ENCODE measurements at places on chromosomes 6 and 20. TPM values are rescaled to one million over a fixed set of nuclear protein-coding genes. Genes with fewer than 3 reads are reported as not detected.

GRCh38 chr6:35152067-35152707 is 11.0 kb upstream of the TCP11 start:
- DNase-seq: peak; percentile 49

- no peak for DNase-seq
Observed at GRCh38 chr6:56833873-56834272, 121.0 kb upstream of the BEND6 start.

DDX39B gene
- total RNA-seq: 294 TPM

OOEP gene
- total RNA-seq: not detected

DNA sequence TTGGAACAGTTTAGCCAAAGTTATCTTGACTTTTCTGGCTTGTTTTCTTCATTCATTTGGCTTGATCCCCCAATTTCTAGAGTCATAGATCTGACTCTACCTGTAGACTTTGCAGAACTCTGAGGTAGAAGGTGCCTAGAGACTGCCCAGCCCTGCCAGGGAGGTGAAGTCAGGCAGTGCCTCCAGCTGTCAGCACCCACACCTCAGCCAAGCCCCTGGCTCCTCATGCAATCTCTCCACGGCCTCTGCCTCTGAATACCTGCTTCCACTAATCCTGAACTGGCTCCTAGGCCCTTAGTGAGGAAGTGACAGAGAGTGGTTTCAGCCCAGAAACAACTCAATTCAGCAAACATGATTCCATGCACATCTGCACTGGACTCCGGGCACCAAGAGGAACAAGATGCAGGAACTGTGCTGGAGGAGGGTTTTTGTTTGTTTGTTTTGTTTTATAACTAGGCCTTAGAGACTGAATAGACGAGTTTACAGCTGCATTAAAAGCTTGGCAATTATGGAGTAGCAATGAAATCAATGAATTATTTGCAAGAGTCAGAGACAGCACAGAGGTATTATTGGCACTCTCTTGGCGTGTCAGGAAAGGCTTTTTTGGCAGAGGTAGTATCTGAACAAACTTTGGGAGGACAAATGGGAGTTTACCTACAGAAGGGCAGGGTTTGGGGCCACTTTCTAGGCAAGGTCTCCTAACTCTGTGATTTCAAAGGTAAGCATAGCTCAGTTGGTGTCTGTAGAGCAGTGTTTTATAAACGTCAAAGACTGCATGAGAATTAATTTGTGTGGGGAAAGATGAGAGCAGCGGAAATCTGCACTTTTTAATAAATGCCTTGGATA is 25.2 kb downstream of the TGM3 start:
- no peak for DNase-seq

- no peak for DNase-seq
Observed at GRCh38 chr6:130128326-130128725, 94.4 kb downstream of the SAMD3 start.

DNA sequence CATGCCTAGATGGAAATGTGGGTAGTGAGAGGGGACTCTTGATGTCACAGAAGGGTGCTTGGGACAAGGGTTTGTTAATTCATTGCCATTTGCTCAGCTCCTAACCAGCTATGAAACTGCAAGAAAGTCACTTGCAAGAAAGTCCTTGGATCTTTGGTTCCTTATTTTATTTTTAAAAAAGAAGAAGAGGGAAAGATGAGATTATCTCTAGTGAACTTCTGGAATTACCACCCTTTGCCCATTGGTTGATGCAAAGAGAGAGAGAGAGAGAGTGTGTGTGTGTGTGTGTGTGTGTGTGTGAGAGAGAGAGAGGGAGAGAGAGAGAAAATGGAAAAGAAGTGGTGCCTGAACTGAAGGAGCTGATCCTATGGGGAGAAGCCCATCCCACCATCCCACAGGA is 4.6 kb upstream of the SFT2D1 start:
- DNase-seq: no peak

GRCh38 chr6:163764565-163764964 is 350.0 kb downstream of the QKI start:
- no peak for DNase-seq

SOX18 gene
- 0.60 TPM for total RNA-seq

DNA sequence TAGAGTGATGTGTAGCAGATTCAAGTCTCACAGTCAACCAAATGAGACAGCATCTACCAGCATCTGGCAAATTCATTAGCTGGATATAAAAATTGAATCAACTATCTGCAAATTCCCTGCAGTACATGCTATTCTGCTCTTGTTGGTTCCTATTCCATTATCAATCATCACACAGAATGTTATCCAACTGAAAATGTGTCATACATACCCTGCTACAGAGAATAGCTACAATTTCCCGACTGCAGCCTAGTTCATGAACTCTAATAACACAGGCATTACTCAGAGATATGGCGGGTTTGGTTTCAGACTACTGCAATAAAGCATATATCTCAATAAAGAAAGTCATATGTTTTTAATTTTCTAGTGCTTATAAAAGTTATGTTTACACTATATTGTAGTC is 78.4 kb downstream of the AHI1 start:
- DNase-seq: peak; percentile 81

GRCh38 chr6:160333101-160333500 is 15.1 kb upstream of the SLC22A3 start:
- DNase-seq: no peak

- DNase-seq: peak; percentile 85
Observed at GRCh38 chr20:8527998-8528723, 396.1 kb downstream of the PLCB1 start.

TMEM200A gene
- total RNA-seq: 14.9 TPM

DNA sequence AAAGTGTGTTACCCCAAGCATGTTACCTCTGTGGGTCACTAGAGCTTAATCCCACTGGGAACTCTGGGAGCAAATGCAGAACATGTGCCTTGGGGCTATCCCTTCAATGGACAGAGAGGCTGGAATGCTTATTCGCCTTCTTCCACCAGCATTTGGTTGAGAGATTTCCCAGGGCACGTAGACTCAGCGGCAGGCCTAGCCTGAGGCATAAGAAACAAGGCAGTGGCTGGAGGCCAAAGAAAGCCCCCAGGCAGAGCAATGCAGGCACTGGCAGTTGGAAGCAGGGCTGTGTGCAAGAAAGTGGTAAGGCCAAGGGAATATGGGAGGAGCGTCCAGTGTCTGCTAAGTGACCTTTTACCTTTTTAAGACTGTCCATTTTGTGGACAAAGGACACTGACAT is 114.0 kb upstream of the FLRT3 start:
- no peak for DNase-seq

GRCh38 chr6:27770724-27771123 is 141.5 kb downstream of the OR2B2 start:
- DNase-seq: no peak

DNA sequence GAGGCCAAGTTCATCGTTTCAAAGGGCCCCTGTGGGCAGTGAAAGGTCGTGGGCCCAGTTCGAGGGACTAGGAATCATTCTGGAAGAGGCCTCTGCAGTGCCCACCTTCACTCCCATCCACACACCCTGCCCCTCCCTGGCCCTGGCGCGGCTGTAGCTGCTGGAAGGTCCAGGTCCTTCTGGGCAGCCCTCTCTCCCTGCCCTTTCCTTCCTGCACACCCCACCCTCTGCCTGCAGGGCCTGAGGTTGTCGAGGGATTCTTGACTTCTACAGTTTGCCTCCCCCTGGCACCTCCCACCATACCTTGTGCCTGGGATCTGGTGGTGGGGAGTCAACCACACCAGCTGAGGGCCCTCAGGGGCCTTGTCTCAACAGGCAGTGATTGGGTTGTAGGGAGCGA is 4.5 kb upstream of the MYT1 start:
- no peak for DNase-seq

DNA sequence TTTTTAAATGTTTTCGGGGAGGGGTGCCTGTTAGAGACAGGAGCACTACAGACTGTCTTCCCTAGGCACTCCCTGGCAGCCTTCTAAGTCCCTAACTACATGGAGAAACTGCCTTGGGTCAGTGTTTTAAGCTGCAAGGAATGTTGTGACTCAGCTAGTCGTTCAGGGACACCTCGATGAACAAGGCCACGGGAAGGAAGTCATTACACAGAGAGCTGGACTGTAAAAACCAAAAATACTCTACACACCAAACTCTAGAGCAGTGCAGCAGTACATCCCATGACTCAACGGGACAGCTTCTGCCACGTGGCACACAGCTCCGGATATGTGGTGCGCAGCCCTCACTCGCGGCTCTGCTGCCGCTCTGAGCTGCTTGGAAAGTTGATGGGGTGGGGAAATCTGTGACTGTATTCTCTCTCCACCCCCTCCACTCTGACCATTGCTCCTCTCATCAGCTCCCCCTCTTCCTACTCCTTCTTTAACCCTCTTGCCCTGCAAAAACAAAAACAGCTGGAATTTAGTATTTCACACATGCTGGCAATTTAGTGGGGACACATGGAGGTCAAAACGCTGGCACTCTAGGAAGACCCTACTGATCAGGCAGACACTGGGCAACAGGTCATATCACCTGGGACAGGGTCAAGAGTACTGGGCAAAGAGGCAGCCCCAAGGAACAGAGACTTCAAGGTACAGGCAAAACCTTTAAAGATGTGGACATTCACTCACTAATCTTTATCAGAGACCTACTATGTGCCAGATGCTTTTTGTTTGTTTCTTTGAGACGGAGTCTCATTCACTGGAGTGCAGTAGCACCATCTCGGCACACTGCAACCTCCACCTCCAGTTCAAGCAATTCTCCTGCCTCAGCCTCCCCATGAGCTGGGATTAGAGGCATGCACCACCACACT is 10.9 kb upstream of the LPIN3 start:
- DNase-seq: peak; percentile 98

GRCh38 chr20:40956542-40957264 is 71.9 kb upstream of the TOP1 start:
- DNase-seq: no peak

DNA sequence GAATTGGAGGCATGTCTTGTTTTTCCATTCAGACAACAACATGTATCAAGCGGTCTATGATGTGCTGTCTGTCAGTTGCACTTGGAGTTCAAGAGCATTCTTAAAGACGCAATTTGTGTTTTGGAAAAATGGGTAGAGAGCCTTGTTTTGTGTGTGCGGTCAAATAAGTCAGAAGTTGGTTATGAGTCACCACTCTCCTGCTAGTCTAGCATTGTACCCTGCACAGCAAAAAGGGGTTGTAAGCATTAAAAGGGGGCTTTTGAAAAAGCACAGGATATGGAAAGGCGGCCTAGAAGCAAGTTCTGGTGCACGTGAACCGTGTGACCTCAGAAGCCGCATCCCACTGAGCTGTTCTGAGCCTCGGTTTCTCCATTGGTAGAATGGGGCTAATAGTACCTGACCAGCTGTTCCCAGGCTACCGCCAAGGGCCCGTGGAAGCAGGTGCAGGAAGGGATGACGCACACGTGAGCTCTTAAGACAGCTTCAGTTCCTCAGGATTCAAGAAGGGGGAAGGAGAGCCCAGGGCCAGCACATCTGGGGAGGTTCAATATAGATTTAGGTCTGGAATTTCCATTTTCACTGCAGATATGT is 61.6 kb upstream of the SNX9 start:
- peak; percentile 89 for DNase-seq

MYLK2 gene
- total RNA-seq: 3.1 TPM

C2 gene
- 0.20 TPM for total RNA-seq

OR2J3 gene
- not detected for total RNA-seq

ZNF165 gene
- total RNA-seq: 0.48 TPM

DNA sequence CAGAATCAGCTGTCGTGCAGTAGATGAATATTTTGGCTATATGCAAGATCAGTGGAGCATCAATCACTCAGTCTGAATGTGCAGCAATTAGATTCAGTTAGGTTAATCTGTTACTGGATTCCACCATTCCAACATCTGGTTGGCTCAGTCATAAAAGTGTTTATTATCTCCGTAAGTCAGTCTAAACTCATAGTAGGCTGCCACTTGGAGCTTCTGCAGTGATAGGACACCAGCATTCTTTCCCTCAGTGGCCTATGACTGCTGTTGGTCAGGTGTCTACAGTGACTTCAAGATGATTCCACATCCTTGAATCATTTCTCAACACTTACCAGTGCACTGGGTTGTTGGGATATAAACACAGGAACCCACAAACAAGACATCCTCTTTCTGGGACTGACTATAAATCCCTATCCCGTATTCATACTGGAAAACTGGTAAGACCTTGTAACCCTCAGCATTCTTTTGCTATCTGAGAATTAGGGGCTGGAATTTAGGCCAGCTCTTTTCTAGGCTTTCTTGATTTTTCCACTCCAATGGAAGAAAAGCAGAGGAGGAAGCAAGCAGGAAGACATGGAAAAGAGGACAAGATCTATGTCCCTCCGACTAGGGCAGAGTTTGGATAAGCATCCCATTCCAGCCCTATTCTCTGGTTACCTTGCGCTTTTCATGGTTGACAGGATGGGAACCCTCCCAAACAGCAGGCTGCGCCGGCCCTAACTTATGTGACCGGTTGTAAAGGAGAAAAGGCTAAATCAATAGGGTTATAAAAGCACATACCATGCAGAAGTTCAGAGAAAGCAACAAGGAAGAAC is 919.6 kb downstream of the KIF16B start:
- DNase-seq: no peak

OR2H2 gene
- not detected for total RNA-seq

DNA sequence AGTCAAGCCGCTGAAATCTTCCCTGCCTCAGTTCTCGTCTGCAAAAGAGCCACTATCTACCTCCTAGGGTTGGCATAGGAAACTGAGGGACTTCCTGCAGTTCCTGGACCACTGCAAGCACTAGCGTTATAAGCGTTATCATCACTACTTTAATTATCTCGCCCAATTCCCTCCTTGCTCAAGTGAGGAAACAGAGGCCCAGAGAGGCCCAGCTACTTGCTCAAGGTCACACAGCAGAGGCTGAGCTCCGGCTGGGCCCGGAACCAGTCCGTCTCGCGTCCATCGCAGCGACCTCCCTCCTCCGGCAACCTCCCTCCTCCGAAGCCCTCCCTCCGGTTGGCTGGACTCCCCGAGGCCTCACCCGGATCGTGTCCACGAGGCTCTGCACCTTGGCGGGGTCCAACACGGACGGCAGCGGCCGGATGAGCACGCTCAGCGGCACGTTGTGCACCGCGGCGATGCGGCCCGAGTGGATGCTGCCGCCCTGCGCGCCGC is 338 bp downstream of the SRXN1 start:
- peak; percentile 23 for DNase-seq

- no peak for DNase-seq
Observed at GRCh38 chr6:135438907-135439535, 58.5 kb downstream of the AHI1 start.

KIF25 gene
- total RNA-seq: not detected

DNA sequence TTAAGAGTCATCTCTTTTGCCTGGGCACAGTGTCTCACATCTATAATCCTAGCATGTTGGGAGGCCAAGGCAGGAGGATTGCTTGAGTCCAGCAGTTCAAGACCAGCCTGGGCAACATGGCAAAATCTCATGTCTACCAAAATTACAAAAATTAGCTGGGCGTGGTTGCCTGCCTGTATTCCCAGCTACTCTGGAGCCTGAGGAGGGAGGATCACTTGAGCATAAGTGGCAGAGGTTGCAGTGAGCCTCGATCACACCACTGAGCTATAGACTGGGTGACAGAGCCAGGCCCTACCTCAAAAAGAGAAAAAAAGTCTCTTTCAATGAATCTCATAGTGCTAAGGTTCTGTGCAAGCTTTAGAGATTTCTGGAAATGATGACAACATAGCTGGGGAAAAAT is 1.5 kb downstream of the HLA-DRB1 start:
- no peak for DNase-seq

- DNase-seq: peak; percentile 91
Observed at GRCh38 chr6:41488433-41489119, 57.6 kb upstream of the FOXP4 start.

SRSF12 gene
- 7.0 TPM for total RNA-seq

SOX4 gene
- 94.9 TPM for total RNA-seq
